ENCODE measurements at places on chromosomes 2 and 18.

DNA sequence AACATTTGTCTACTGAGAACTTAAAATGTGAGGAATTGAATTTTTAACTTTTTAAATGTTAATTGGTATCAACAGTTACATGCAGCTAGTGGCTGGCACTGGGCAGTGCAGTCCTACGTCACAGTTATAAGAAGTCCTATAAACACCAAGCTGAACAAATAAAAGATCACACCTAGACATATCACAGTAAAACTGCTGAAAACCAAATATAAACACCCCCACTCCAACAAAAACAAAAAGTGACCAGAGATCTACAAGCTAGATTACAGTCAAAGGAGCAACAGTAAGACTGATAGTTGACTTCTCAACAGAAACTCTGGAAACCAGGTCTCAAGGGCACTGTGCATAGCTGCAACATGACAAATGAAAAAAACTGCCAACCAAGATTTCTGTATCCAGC, 19.4 kb downstream of the TLK1 start:
- DNase-seq = no peak

DNA sequence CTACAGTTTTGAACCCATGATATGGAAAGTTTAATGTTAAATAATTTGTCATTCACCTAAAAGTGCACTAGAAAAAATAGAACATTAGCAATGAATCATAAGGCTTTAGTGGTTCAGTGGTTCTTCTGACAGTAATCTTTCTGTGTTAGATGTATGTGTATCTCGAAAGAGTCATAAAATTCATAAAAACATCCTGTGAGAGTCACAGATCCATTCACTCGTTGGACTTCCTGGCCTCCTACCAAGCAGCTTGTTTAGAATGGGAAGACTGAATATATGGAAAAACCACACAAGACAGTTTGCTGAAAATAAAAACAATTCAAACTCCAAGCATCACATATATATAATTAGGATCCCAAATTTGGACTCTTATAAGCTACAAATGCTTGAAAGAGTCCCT, 34.8 kb downstream of the ADNP2 start:
- no peak for DNase-seq

- no peak for DNase-seq
Measured at GRCh38 chr2:72149556-72150156, 2.0 kb upstream of the CYP26B1 start.

DNA sequence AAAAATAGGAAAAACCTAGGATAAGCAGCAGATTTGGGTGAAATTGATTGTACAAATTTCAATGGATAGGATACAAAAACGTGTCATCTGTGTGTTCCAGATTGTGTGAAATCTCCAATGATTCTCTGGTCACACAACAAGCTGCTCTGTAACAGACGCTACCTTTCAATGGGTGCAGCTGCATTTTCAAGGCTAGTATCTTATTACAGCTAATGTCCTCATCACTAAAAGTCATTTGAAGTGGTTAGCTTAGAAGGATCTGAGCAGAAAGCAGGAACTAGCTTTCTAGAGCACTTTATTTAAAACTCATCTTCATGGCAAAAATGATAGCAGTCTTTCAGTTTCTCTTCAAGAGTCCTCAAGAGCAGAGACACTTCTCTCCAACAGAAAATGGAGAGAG, 364.6 kb downstream of the LRP1B start:
- DNase-seq = no peak

DNA sequence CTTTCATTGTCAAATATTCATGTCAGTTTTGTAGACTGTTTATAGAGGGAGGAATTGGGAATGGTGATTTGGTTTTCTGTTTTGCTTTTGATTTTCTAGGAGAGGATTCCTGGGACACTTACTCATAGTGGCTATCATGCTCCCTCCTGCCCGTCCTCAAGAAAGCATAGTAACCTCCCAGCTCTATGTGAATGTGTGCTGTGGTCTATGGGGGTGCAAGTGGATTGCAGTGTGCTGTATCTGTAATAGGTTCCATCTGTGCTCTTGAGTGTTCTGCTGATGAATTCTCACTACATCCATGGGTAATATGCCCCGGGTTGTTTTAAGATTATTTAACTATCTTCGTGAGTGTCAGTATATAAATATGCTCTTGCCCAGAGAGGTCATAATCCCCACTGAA, 811.3 kb downstream of the CNTNAP5 start:
- no peak for DNase-seq

DNA sequence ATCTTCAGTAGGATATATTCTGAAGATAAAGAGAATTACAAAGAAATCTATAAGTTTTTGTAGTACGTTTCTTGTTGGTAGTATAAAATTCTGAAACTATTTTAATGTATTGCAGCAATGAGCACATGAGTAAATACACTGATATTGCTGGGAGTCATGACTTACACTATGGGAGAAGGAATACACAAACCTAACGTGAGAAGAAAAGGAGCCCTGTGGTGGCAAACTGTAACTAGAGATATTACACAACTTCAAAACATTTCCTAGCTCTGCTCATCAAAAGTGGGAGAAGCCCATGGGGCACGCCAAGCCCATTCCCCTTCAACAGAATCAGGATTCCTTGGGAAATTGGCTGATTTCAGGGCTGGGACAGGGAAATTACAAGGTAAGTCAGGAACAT, 20.5 kb downstream of the SPIRE1 start:
- DNase-seq = no peak

DNA sequence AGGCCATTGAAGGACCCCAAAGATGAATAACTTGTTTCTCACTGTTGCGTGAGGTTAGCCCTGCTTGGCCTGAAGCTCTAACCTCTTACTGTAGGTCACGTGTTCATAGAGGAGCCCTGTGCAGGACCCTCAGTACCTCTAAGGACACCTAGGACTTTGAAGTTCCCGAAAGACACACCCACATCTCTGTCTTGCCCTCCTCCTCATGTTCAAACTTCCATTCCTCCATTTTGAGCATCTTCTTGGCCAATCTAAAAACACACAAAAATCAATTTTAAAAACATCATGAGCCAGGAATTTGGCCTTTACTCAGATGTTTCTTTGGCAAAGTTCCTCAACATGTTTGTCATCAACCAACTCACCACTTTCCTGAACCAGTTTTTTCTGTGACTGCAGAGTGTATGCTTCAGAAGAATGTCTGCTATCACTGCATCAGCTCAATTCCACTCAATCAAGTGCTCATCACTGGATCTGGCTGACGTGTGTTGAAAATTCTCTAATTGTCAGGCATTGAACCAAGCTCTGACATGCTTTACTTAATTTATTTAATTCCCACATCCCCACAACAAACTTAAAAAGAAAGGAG, 101.6 kb downstream of the AP1S3 start:
- DNase-seq = no peak

- no peak for DNase-seq
Measured at GRCh38 chr2:9613291-9613690, 17.5 kb downstream of the YWHAQ start.

Measured in omental fat pad (tissue), 4 donors.